ENCODE measurements at places on chromosomes 11 and 22.

DNA sequence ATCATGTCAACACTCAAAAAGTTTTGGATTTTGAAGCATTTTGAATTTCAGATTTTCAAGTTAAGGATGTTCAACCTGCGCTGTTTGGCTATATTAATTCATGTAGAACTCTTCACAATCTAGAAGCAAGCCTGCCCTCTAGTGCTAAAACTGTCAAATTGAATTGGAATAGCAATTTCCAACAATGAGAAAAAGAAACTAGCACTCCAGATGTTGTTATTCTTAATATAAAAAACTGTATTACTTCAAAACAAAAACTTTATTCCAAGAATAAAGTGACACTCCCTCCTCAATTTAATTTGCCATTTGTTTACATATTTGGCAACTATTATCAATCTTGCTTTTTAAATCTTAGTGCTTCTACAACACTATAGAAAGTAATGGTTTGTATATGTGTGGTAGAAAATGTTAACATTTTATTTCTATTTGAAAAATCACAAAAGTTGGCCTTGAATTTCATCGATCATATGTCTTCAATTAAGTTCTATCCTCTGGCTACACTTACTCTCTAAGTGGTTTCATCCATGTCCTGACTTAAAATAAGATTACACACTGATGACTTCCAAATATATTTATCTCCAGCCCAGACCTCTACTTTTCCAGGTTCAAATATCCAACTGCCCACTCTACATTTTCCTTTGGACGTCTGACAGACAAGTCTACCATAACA, 36.6 kb downstream of the DCUN1D5 start:
- no peak for DNase-seq

GRCh38 chr11:8640267-8640906, 42.1 kb downstream of the TRIM66 start:
- no peak for DNase-seq

DNA sequence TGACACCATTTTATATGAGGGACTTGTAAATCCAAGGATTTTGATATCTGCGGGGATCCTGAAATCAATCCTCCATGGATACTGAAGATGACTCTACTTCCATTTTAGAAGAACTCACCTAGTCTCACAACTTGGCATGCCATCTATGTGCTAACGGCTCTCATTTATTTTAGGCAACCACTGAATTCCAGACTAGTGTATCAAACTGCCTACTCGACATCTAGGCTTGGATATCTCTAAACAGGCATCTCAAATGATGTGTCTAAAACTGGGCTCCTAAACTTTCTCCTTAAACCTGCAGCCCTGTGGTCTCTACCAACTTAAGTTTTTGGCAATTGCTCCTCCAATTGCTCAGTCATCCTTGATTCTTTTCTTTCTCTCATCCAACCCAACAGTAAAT, 31.2 kb upstream of the CLNS1A start:
- DNase-seq, result no peak

DNA sequence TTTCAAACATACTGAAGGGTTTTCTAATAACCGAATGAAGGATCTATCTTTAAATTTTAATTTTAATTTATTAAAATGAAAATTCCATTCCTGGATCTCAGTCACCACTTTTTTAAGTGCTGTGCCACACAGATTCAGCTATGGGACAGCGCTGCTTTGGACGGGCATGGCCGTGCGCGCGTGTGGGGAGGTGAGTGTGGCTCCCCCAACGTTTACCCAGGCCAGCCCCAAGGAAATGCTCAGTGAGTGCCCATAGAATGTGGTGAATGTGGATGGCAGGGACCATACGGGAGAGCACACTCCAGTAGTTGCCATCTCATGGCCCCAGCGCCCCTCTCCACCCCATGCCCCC, 88.0 kb upstream of the KCNQ1OT1 start:
- DNase-seq, result no peak

DNA sequence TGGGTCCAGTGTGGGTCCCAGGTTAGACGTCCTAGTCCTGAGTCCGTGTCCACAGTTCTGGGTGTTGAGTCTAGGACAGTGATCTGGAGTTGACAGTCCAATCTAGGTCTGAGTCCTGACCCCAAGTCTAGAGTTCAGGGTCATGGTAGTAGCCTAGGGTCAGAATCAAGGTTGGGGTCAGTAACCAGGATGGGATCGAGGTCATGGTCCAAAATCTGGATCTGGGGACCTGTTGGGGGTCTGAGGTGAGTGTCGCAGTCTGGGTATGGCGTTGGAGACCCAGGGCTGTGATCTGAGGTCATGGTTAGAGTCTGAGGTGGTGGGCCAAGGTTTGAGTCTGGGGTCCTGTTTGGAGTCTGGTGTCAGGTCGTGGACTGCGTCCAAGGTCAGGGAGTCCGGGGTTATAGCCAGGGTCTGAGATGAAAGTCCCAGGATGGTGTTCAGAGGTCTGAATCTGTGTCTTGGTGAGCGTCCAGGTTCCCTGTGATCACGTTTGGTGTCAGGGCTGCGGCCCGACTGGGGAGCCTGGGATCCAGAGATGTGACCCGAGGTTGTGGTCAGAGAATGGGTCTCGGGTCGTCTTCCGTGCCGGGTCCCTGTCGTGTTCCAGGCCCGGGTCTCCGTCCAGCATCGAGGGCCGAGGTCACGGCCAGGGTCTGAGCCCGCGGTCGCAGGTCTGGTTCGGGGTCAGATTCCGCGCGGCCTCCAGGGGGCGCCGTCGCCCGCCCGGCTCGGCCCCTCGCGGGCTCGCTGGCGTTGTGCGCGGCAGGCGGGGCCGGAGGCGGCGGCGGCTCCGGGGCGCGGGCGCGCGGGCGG, 432 bp upstream of the GRK2 start:
- no peak for DNase-seq

- no peak for DNase-seq
Observed at GRCh38 chr11:36628765-36629244, 30.8 kb upstream of the RAG2 start.
